Fibroblast of villous mesenchyme (primary cell): ENCODE measurements at places on chromosomes 1 and 21. TPM values are rescaled to one million over a fixed set of nuclear protein-coding genes. Genes with fewer than 3 reads are reported as not detected.

The CTSK gene
- 137 and 139 TPM in 2 replicates for total RNA-seq

The LDLRAD1 gene
- total RNA-seq: not detected in 2 replicates

The AKR7A3 gene
- total RNA-seq: 0.43 and 1.3 TPM in 2 replicates

The ATP6V1G3 gene
- total RNA-seq: 0.43 TPM in 1 of 2 replicates, not detected in the other

The PGM1 gene
- 48.6 and 62.2 TPM in 2 replicates for total RNA-seq

The CAMSAP2 gene
- total RNA-seq: 44.8 and 55.7 TPM in 2 replicates

The CSDE1 gene
- 419 and 541 TPM in 2 replicates for total RNA-seq

The CSF3R gene
- total RNA-seq: 0.32 TPM in 1 of 2 replicates, not detected in the other

The CNTN2 gene
- not detected in 2 replicates for total RNA-seq

The KCNK1 gene
- total RNA-seq: 2.6 and 4.3 TPM in 2 replicates

The NBL1 gene
- 61.3 and 90.5 TPM in 2 replicates for total RNA-seq

The TEKT2 gene
- total RNA-seq: under 0.01 TPM in 1 of 2 replicates, not detected in the other

The FALEC gene
- total RNA-seq: 0.64 and 1.3 TPM in 2 replicates

The FNDC5 gene
- total RNA-seq: 0.43 and 0.64 TPM in 2 replicates

The LRRC8C gene
- total RNA-seq: 9.3 and 10.8 TPM in 2 replicates

The LRRC71 gene
- total RNA-seq: not detected in 2 replicates

The RAP1GAP gene
- under 0.01 TPM in 1 of 2 replicates, not detected in the other for total RNA-seq

The RNU1-4 gene
- under 0.01 TPM in 1 of 2 replicates, not detected in the other for total RNA-seq

The NBPF6 gene
- under 0.01 TPM in 1 of 2 replicates, not detected in the other for total RNA-seq

The ADAM30 gene
- total RNA-seq: under 0.01 TPM in 1 of 2 replicates, not detected in the other

The NPPA gene
- 0.32 TPM in 1 of 2 replicates, not detected in the other for total RNA-seq

The CAPN2 gene
- total RNA-seq: 408 and 512 TPM in 2 replicates

The AMIGO1 gene
- total RNA-seq: 0.97 and 3.5 TPM in 2 replicates

The DISP3 gene
- total RNA-seq: not detected in 2 replicates

The OR2M3 gene
- total RNA-seq: not detected in 2 replicates

The ZNF687 gene
- total RNA-seq: 12.6 and 16.4 TPM in 2 replicates

The CCDC27 gene
- not detected in 2 replicates for total RNA-seq

The TLCD4 gene
- 0.32 and 0.86 TPM in 2 replicates for total RNA-seq

The GREM2 gene
- 1.3 and 6.8 TPM in 2 replicates for total RNA-seq

The MED8 gene
- total RNA-seq: 69.3 and 79.5 TPM in 2 replicates

The PPIAL4G gene
- total RNA-seq: not detected in 2 replicates

The HSD3B2 gene
- not detected in 2 replicates for total RNA-seq

The ASTN1 gene
- total RNA-seq: not detected in 2 replicates

The IGSF5 gene
- total RNA-seq: 0.32 TPM in 1 of 2 replicates, not detected in the other

The TSPEAR gene
- total RNA-seq: under 0.01 TPM in 1 of 2 replicates, not detected in the other

The B3GALT5 gene
- under 0.01 TPM in 1 of 2 replicates, not detected in the other for total RNA-seq

The LRRN2 gene
- total RNA-seq: under 0.01 TPM in 1 of 2 replicates, not detected in the other

The KCNJ6 gene
- under 0.01 TPM in 1 of 2 replicates, not detected in the other for total RNA-seq

The NUP210L gene
- total RNA-seq: under 0.01 TPM in 1 of 2 replicates, not detected in the other

The FCGR2B gene
- not detected in 2 replicates for total RNA-seq

The FCRL6 gene
- total RNA-seq: not detected in 2 replicates

The IFT25 gene
- total RNA-seq: 23.5 and 30.2 TPM in 2 replicates

The NTMT2 gene
- not detected in 2 replicates for total RNA-seq

The DNM3 gene
- 1.9 and 2.2 TPM in 2 replicates for total RNA-seq

The IL12RB2 gene
- total RNA-seq: under 0.01 TPM in 1 of 2 replicates, not detected in the other

The C1orf87 gene
- not detected in 2 replicates for total RNA-seq
